NCI-H526 treated with DMSO at 0.1 percent for 48 hours (cell line): ENCODE measurements at places on chromosomes 13 and 19.

GRCh38 chr19:57747472-57747807 lies 825 bp downstream of the ZNF776 start:
- no peak for DNase-seq

DNA sequence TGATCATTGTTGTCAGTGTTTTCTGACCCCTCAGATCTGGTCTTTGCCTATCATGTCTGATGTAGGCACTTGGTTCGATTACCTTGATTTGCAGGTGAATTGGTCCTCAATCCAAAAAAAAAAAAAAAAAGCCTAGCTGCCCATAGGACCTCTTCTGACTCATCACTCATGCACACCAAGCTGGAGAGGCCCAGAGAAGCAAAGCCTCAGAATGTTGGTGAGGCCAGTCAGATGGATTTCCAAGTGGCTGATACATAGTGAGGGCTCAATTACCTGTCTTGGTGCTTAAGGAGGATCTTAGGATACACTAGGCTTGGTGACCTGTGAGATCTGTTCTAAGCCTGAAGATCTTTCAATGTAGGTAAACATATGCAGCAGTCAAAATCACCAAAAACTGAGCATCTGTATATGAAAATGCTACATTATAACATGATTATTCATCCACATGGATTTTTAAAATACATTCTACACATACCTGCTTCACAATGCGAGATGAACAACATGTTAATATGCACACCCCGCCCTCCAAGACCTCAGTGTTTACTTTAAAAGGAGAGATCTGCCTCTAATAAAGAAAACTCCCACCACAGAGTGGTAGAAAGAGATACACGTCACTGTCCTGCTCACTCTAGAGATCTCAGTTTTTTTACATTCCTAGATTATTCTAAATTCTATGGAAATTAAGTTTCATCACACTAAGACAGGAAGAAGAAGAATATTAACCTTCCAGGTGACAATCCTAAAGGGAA lies 79.9 kb upstream of the RAP2A start:
- DNase-seq, result no peak

DNA sequence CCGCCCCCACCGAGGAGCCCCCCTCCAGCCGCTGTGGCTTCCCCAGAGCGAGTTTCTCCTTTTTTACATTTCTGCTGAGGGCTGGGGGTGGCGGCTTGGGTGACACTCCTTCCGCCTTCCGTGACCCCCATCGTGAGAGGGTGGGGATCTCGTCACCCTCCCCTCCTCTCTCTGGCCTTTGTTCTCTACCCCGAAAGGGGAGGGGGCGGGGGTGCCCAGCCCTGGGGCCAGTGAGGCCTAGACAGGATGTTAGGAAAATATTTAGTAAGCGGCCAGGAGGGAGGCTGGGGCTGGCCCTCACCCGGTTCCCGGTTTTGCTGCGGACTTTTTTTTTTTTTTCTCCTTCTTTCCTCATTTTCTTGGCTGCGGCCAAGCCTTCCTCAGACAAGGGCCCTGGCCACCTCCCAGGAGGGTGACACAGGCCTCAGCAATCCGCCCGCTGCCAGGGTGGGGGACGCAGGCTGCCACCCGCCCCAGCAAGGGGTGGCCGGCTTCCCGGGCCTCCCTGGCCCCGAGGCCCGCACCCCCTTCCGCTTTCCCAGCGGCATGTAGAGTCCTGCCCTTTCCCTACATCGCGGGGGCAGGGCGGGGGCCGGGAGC lies 3.9 kb downstream of the MIDN start:
- no peak for DNase-seq

GRCh38 chr13:32932376-32932775 lies 83.8 kb upstream of the KL start:
- DNase-seq, result no peak

- no peak for DNase-seq
Measured at GRCh38 chr13:24040835-24041234, 119.7 kb upstream of the SPATA13 start.

GRCh38 chr13:67235265-67235664 lies 5.1 kb upstream of the PCDH9 start:
- no peak for DNase-seq

GRCh38 chr13:49840266-49840665 lies 47.8 kb upstream of the KPNA3 start:
- no peak for DNase-seq

GRCh38 chr13:38398711-38399493 lies 49.3 kb downstream of the UFM1 start:
- DNase-seq, result no peak

DNA sequence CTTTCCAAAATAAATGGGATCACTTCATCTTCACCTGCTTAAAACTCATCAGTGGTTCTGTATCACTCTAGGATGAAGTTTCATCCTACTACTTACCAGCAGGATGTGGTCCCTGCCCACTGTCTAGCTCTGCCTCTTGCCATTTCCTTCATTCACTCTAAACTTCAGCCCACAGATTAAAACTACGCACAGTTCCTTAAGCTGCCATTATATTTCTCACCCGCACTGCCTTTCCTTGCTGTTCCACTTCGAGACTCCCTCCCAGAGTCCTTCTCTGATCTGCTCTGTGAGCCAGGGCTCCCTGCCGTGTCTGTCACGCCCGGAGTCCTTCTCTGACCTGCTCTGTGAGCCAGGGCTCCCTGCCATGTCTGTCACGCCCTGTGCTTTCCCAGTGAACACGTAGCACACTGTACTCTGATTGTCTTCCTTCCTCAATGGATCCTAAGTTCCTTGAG lies 52.0 kb upstream of the NPAS1 start:
- DNase-seq, result no peak

DNA sequence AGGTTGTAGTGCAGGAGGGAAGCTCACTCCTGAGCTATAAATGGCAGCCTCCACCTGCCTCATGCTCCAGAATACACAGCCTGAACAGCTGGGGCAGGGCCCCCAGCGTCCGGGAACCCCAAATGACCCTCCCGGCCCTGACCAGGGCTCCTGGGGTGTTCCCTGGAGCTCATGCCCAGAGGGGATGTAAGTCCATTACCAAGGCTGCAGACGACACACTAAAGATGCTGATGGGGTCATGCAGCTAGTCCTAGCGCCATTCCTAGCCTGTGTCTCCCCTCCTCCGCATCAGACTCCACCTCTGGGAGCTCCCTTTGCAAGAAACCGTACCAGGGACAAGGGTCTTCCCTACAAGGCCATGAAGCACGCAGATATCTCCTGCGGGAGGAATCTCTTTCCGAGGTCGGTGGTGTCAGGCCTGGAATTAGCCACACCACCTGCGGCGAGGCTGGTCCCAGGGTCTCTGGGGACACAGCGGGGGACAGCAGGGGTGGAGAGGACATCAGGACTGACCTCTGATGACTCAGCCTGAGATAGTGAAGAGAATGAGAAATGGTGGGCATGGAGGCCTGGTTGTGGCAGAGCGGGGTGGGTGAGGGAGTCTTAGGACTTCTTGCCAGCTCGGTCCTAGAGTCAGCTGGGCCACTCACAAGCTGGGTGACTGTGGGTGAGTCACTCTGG lies 11.9 kb upstream of the TPM4 start:
- no peak for DNase-seq

DNA sequence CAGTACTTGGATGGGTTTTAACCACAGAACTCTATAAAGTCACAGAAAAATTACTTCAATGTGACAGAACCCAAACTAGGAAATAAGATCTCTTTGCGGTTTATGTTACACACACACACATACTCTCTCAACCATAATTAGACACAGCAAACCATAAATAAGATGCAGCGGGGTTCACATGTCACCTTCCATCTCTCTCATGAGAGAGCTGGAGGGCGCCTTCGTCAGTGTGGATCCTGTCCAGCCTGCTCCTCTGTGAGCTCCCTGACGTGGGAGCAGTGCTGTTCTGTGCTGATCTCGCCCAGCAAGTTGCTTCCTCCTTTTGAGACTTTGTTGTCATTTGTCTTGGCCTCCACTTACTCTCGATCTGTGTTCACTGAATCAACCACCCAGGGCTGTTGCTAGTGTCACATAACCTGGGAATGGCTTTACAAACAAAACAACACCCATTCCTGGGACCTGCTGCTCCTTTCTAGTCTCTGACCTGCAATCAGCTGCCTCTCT lies 204.9 kb upstream of the KL start:
- DNase-seq, result no peak

GRCh38 chr13:38202740-38203139 lies 146.9 kb upstream of the UFM1 start:
- no peak for DNase-seq

- no peak for DNase-seq
Measured at GRCh38 chr13:46170268-46170667, 11.7 kb downstream of the LCP1 start.

DNA sequence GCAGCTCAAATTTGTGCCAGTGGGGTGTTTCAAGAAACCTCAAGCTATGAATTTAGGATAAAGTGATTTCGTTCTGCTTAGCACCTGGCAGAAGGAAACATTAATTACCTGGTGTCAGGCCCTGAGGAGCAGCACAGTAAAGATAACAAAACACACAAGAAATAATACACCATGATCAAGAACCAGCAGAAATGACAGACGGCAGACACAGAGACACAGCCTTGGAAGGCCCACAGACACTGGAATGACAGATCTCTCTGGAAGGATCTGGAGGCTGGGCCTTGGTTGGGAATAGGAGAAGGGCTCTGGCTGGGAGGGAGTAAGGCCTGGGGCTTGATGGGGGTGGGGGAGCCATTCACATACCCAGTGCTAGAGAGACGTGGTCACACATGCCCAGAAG lies 10.8 kb downstream of the PRODH2 start:
- DNase-seq, result no peak

DNA sequence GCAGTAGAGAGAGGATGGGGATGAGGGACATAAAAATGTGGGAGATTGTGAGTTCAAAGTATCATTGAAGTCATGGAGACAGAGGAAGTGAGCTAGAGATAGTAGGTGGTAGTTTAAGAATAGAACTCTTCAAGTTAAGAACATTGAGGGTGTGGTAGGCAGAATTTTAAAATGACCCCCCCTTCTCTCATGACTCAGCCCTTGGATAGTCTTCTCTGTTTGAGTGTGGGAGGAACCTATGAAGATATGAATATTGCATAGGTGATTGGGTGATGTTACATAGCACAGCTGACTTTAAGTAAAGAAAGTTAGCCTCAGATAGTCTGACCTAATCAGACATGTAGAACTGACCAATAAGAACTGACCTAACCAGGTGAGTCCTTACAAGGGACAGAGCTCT lies 418.6 kb downstream of the FOXO1 start:
- no peak for DNase-seq

DNA sequence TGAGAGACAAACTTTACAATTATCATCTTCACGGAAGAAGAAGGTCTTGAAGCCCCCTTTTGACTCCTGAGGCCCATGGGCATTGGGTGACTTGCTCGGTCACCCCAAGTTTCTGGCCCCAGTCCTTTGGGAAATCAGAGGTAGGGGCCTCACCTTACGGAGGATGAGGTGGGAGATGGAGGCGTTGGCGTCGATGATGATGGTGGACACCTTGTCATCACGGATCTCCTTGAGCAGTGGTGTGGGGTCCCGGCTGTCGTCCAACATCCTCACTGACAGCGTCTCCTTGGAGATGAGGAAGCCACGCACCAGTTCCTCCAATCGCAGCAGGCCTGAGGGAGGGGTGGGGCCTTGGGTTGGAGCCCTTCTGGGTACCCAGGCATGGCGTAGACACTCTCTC lies 10.8 kb downstream of the GRIK5 start:
- no peak for DNase-seq

- no peak for DNase-seq
Measured at GRCh38 chr13:24505756-24506155, 6.8 kb downstream of the PARP4 start.

DNA sequence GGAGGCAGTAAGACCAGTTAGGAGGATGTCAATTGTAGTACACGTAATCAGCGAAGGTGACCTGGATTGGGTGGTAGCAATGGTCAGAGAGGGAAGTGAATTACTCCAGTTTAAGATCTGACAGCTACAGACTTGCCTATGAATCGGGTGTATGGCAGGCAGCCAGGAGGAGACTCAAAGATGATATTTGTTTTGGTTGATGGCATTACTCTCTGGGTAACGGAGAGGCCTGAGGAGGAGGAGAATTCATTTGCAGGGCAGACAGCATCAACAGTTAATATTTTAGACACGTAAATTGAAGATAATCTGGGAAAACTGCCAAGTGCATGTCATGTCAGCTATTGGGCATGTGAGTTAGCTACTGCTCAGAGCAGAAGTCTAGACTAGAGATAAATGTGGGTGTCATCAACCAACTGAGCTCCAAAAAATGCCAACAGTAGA lies 109.2 kb downstream of the SGCG start:
- no peak for DNase-seq
